T1000 (cell line): ENCODE measurements at places on chromosomes 7 and 10.

- no peak for DNase-seq
Observed at GRCh38 chr7:128303643-128304042, 40.1 kb downstream of the RBM28 start.

- no peak for DNase-seq
Observed at GRCh38 chr10:52442576-52442975, 128.5 kb downstream of the DKK1 start.

DNA sequence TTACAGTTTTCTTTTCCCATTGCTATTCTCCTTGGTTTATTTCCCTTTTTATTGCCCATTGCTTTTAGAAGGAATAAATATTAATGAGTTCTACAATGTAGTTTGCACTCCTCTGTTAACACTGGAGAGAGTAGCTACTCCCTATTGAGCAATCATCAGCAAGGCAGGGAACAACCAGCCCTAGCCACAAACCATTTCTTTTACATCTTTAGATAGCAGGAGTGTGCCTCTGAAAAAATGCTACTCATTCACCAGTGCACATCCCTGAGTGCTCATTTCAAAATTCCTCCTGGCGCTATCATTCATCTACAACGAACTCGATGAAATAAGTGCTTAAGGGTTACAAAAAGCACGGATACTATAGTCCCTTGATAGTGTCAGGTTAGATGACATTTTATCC, 252.9 kb downstream of the THSD7A start:
- no peak for DNase-seq

GRCh38 chr10:26310361-26310760, 93.8 kb downstream of the GAD2 start:
- no peak for DNase-seq

- no peak for DNase-seq
Observed at GRCh38 chr10:110742801-110743200, 98.7 kb downstream of the RBM20 start.

DNA sequence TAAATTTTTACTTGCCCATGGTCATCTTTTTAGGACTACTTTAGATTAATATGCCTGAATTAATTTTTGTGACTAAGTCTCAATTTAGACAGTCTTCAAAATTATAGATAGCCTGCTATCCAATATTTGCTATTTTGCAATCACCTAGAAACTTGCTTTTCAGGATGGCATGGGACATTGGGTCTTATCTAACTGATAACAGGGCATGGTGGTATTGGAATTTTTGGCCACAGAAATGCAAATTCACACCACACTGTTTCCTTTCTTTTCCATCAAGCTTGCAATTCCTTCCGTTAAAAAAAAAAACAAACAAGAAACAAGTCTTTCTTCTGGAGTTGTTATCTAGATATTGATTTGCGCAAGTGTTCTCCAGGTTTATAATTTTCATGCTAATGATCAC, 8.8 kb downstream of the ARL5B start:
- no peak for DNase-seq

GRCh38 chr7:112223310-112223709, 16.8 kb downstream of the ZNF277 start:
- DNase-seq = no peak

DNA sequence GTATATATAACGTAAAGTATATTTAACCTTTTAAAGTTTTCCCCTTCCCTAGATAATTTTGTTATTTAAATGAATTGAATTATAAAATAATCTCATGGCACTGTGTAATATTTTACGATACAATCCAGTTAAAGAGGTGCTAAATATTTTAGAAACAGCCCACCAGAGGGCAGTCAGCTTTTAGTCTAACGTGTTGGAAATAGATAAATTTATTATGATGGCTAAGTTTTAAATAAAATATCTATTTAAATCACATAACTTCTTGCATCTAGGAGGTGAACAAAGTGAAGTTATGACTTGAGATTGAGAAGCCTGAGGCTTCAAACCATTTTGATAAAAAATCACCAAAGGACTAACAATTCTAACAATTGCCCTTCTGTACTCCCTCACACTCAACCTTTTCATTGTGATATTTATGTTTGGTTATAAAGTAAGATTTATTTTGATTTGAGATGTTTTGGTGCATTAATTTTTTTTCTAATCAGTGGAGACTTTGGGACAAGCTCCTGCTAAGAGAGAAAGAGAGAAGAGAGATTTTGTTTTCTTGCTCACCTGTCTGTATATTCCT, 171.5 kb upstream of the SP4 start:
- DNase-seq = no peak

- no peak for DNase-seq
Observed at GRCh38 chr10:129056734-129057689, 410.0 kb upstream of the MGMT start.

DNA sequence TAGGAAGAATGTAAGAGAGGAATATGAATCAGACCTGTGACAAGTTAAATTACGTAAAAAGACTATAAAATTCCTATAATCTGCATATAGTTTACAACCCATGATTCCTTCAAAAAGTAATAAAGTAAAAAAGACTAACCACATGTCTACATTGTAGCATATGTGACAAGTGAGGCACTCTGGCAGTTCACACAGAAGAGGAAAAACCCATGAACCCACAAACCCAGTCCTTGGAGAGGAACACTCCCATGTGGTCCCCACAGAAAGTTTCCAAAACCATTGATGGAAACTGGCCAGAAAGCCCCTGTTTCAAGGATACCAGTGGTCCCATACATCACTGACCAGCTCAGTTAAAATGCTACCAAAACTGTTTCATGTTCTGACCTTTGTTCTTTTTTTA, 15.7 kb downstream of the KDM7A start:
- DNase-seq = no peak

DNA sequence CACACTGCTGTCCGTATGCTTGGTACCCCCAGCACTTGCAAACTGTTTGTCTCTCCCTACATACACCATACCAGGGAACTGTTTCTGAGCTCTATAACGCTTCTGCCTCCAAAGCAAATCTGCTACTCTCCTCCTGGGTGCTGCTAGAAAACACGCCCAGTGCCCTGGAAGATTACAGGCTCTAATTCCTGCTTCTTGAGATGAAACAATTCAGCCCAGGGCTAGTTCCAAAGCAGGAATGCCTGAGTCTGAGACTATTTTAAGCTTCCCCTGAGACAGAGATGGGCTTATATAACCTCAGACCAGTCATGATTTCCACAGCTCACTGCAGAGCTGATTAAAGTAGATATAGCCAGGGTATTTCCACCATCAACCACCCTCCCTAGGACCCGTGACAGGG, 327.1 kb downstream of the GPR158 start:
- no peak for DNase-seq

GRCh38 chr10:80459047-80459865, 5.1 kb downstream of the TSPAN14 start:
- peak; percentile 68 for DNase-seq

GRCh38 chr7:43139137-43139536, 26.7 kb downstream of the HECW1 start:
- peak; percentile 22 for DNase-seq

DNA sequence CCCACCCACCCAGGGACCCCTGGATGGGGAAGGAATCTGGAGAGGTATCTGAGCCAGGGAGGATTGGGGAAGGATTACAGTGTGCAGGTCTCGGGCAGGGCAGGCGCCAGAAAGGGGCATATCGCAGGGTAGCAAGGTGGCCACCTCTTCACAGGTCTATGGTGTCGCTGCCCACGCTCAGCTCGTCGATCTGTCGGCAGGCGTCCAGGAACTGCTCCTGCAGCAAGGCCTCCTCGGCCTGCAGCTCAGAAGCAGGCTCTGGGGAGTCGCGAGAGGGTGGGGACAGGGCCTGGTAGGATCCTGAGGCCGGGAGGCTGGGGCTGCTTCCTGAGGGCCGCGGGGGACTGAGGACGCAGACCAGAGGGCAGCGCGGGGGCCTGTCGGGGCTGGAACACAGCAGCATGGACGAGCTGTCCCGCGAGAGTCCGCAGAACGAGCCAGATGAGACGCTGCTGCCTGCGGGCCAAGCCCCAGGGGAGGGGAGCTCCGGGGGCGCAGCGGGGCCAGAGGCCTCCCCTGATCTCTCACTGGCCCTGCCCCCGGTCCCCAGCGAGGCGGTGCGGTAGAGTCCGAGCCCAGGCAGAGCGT, 7.1 kb upstream of the RBM28 start:
- DNase-seq = no peak

DNA sequence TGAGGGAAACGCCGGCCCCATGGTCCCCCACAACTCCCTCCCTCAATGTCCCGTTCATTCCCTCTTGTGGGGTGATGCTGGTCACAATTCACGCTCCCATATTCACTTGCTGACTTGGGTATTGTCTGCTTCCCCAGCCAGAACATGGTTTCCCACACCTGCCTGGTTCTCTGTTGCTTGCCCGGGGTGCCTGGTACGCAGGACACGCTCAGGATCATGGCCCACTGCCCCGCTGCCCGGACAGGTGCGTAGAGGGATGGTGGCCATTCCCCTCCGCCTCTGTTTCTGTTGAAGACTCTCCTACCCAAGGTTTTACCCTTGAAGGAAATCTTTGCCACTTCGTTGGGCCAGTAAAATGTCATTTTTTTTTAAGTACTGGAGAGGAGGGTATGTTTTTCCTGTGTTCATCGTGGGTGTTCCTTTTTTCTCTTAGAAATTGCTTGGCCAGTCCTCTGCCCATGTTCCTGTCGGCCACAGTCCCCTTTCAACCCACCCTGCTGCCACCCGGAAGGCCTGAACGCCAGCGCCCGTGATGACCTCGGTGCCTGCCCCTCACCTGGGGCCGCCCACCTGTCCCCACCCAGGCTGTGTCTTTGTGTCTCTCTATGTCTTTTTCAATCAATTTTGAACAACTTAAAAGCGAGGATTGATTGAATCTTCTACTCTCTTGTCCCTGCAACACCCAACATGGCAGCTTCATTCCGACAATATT, 38.2 kb downstream of the FOXL3 start:
- no peak for DNase-seq

DNA sequence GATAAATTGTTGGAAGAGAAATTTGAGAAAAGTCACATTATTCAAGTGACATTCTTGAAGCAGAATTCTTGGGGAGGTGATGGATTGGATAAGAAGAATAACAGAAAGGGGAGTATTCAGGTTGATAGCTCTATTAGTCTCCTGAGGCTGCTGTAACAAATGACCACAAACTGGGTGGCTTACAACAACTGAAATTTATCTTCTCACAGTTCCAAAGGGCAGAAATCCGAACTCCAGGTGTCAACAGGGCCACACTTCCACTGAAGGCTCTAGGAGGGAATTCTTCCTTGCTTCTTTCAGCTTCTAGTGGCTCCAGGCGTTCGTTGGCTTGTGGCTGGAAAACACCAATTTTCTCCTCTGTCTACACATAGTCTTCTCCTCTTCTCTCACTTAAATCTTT, 99.8 kb downstream of the TES start:
- DNase-seq = no peak

GRCh38 chr10:112374724-112375541, 1.0 kb downstream of the ACSL5 start:
- no peak for DNase-seq

DNA sequence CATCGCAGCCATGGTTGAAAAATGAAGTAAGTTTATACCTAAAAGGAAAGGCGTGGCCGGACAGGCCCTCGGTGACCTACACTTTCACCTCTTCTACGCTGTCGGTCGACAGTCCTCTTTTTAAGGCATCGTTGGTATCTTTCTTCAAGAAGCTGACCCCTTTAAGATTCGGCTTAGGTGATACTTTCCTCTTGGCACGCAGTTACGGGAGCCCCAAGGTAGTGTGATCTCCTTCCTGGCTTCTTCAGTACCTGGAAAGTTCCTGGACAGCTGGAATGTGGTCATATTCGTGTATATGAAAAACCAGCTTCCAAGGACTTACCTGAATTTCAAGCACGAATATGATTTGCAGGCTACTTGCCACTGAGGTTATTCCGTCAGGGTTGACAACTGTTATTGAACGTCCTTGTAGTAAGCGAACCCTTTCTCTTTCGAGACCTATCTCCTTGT, 885 bp upstream of the SYPL1 start:
- DNase-seq = no peak

- no peak for DNase-seq
Observed at GRCh38 chr10:11798845-11799735, 24.1 kb upstream of the PROSER2 start.

- DNase-seq = no peak
Observed at GRCh38 chr10:92886334-92886961, 38.1 kb downstream of the EXOC6 start.

DNA sequence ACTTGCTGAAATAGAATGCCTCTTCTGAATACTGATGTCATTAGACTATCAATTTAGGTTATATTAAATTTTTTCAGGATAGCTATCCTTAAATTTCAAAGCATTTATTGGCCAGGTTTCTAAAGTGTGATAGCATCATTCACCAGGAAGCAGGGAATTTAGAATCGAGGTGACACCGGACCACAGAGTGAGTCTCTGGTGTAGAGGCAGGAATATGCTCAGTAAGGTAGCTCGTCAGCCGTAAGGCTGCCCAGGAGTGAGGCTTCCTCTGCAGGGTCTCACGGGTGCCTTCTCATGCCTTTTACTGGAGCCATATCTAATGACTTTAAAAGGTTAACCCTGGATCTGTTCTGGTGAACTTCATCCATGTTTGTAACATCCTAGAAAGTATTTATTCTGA, 170.8 kb upstream of the KLF14 start:
- no peak for DNase-seq

GRCh38 chr7:107386548-107387102, 83.2 kb upstream of the GPR22 start:
- no peak for DNase-seq

DNA sequence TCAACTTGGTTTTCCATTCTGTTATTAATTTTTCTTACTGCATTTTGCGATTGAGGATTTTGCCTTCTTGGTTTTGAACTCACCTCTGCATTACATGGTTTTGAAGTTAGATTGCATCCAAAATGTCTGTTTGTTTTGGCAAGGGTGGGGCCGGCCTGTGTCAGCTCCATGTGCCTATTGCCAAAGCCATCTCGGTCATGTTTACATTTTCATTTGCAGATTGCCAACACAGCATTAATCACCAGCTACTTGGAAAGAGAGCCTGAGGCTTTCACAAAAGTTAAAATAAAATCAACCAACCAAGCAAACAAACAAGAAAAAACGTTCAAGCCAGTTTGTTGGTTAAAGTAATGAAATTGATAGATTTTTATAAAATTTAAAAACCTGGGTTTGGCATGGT, 695.8 kb downstream of the TYW1 start:
- peak; percentile 10 for DNase-seq

DNA sequence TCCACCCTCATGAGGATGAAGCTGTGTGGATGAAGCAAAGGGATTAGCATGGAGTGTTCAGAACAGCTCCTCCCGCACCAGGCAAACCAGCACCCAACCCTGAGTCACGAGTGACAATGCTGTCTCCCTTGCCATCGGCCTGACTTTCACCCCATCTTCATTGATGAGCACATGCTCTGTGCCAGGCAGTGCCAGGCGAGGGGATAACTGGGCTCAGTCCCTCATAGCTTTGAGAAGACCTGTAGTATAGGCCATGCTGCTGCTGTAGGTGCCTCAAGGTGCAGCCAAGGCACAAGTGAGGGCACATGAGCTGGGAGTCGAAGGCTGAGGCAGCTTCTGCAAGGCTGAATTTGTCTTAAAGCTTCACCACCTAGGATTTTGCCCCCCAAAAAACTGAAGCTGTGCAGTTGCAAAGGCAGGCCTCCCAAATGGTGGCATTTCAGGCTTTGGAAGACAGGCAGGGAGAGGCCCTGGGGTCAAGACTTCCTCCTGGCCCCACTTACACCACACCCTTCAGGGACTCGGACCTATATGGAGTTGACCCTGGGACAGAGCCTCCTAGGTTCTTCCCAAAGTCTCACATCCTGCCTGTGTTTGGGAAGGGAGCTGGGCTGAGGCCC, 54.2 kb upstream of the GDF10 start:
- DNase-seq = no peak

- DNase-seq = no peak
Observed at GRCh38 chr10:65818990-65819389, 1106.8 kb upstream of the LRRTM3 start.
